Cortex of kidney (tissue), 1 donor: ENCODE measurements at places on chromosomes 7 and 10.

GRCh38 chr10:29921071-29921446 is 138.3 kb downstream of the JCAD start:
- no peak for DNase-seq

DNA sequence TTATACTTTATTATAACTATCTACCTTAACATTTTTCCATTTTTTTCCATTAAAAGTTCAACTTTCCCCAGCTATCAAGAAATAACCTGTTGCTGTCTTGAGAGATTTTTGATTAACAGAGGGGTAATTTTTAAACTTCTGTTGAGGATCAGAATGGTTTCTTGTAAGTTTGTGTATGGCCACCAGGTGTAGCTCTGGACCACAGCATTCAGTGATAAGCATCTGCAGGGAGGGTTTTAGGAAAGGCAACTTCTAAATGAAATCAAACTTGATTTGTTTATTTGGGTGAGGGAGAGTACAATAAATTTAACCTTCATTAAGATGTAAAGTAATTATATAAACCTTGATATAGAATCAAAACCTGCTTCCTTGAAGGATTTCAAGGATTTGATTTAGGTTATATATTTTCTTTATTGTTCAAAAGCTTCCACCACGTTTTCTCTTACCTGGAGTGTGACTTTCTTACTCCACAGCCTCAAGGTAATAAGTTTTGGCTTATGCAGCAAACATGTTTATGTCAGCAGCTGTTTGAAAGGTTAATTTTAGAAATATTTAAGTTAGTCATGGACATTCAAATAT is 153.3 kb downstream of the STK31 start:
- no peak for DNase-seq

DNA sequence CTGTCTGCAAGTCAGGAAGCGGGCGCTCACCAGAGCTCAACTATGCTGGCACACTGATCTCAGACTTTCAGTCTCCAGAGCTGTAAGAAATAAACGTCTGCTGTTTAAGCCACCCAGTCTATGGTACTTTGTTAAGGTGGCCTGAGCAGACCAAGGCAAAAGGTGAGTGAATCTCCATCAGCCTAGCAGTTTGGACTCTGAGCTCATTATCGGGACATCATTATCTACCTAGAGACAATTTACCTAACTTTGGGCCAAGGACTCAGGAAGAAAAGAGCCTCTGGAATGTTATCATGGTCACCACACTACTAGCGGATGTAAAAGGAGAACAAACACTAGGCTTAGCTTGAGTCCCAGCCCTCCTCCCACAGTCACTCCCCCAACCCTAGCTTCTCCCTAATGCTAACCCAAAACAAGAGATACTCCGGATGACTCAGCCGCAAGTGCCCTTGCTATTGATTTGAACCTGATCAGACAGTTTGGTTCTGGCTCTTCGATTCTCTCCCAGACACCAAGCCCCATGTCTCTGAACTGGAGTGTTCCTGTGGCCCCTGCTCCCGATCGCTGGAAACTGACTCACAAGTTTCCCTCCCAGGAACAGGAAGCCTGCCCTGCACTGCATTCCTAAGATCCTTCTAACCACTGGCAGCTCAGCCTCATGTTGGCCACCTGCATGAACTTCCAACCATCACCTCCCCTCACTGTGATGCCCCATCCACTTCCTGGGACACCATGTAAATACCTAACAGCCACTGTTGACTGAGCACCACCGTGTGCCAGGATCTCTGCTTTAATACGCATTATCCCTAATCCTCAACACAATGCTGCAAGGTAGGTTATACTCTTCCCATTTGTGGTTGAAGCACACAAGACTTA is 34.5 kb downstream of the CREB3L2 start:
- DNase-seq = no peak

- DNase-seq = no peak
Observed at GRCh38 chr7:135771961-135772638, 23.5 kb upstream of the FAM180A start.

DNA sequence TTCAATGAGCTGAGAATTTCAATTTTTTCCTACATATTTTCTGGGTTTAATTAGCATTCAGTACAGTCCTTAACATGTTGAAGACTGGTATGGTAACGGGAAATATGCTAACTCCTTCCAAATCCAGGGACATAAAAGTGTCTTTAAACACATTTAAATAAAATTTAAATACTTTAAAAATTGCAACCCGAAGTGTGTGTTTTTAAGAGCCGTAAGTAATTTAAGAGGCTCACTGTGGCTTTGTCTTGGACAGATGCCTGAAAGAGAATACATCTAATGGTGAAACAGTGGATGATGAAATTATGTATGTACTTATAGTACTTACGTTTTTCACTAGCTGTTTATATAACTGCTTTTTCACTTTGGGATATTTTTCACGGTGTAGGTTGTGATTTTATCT is 687.3 kb upstream of the CELF2 start:
- no peak for DNase-seq

DNA sequence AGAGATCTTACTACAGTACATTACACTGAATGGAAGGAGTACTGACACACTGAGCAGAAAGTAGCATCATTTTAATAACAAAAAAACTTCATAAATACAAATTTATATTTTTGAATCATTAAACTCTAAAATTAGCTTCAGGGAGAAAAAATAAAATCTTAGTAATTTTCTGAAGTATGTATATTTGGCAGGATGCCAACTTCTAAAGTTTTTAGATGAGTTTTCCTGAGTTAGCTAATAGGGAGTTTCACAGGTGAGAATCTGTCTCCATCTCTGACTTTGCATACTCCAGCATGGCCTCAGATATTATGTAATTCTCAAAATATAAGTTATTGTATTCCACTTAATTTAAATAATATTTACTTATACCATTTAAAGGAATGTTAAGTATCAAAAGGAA is 673.2 kb upstream of the PCDH15 start:
- no peak for DNase-seq

DNA sequence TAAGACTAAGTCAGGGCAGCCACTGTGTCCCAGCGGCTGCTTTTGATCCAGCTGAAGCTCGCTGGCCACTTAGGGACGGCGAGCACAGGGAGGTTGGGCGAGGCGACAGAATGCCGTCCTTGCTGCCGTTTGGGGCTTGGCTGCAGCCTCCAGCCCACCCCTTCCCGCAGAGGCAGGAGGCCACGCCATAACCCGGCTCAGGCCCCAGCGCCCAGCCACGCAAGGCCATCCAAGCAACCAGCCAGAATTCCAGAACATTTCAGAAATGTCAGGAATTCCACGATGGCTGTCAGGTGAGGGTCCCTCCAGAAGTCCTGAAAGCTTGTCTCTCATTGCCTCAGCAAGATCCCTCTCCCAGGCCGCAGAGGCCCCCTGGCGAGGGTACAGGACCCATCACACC is 479.1 kb upstream of the FOXK1 start:
- no peak for DNase-seq

GRCh38 chr7:5452937-5453540 is 29.4 kb upstream of the TNRC18 start:
- no peak for DNase-seq

- no peak for DNase-seq
Observed at GRCh38 chr7:116540743-116541142, 15.9 kb downstream of the CAV1 start.

GRCh38 chr10:117804470-117805011 is 242.2 kb downstream of the RAB11FIP2 start:
- DNase-seq = no peak

GRCh38 chr10:18949391-18949790 is 99.2 kb upstream of the MALRD1 start:
- no peak for DNase-seq

DNA sequence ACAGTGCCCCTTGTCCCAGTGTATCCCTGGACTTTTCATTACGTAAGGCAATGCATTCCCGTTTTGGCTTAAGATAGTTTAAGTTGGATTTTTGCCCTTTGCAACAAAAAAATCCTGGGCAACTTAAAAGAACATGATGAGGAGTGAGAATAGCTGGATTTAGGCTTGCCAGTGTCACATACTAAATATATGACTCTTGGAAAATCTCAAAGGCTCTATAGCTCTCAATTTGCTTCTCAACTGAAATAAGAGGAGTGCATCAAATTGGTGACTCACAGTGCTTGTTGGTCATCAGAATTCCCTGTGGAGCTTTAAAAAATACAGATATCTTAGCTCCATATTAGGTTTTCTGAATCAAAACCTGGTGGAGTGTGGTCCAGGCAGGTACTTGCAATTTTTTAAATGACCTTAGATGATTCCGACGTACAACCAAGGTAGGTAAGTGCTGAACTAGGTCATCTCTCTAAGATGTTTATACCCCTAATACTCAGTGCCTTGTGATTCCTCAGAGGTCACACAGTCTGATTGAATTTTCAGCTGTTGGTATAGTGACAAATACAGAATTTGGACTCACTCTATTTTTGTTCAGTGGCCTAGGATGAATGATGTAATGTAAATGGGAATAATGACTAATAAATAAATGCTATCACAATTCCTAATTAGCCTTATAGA is 33.9 kb upstream of the ORC5 start:
- no peak for DNase-seq

GRCh38 chr7:100099452-100099851 is 1.7 kb downstream of the MCM7 start:
- DNase-seq = no peak

- no peak for DNase-seq
Observed at GRCh38 chr7:47355684-47356083, 226.2 kb downstream of the TNS3 start.

DNA sequence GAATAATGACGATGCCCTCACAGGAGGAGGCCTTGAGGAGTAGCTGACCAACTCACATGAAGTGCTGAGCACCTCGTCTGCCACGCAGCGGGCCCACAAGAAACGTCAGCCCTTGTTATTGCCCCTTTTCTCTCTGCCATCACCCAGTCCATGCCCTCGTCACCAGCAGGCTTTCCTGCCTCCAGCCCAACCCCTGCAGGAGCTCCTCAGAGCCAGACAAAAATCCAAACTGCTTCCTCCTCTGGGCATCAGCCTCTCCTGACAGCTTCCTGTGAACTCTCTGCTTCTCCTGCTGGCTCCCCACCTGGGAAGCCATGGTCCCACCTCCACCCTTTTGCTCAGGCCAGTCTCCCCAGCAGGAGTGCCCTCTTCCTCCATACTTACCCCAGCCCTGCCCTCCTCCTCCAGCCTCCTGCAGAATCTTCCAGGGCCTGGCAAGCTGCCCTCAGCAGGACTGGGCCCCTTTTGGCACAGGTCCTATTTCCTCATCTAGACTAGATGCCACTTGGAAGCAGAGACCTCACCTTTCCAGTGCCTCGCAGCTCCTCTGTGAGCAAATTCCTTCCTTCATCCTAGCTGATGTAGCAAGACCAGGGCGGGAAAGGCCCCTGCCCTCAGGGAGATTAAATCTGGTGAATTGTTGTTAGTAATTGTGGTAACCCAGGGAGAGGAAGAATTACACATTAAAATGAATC is 115.1 kb downstream of the C10orf105 start:
- no peak for DNase-seq

DNA sequence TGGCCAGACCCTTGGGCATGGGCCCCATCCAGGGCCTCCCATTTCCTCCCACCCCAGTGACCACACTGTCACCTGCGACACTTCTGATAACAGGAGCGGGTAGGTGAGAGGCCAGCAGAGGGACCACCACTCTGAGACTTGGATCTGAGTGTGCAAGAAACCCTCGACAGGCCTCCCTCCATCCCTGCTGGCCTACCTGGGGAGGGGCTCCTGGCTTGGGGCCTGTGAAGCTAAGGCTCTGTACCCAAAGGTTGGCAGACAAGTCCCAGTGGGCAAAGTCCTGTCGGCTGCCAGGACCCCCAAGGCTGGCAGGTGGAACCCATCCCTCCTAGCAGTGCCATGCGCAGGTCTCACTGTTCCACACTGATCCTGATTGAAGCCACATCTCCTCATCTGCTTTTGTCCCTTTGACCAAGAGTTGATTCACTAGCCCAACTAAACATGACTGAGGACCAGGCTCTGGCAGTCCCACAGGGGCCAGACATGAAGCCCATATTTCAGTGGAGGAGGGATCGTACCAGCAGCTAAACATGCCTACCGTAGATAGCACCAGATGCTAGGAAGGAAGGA is 1.2 kb upstream of the PGAM2 start:
- no peak for DNase-seq

DNA sequence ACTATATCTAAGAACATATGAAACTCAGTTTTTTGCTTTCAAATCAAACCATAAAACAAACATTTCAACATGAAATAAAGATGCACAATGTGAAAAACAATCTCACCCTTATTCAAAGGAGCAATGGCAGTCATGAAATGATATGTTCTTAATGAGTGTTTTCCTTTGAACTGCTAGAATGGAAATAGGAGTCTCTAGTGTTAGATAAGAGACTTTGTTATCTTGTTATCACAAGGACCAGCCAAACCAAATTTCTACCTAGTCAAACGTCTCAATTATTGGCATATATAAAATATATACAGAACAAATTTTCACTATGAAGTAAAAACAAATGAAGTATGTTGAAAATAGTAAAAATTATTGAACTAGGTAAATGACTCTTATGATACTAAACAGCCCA is 1.2 kb downstream of the VPS41 start:
- no peak for DNase-seq

GRCh38 chr7:86931439-86931838 is 128.0 kb downstream of the ELAPOR2 start:
- no peak for DNase-seq

GRCh38 chr10:88702848-88703597 is 3.0 kb upstream of the LIPK start:
- no peak for DNase-seq

- no peak for DNase-seq
Observed at GRCh38 chr7:22865602-22865960, 42.9 kb upstream of the TOMM7 start.

GRCh38 chr7:151060416-151061212 is 1.2 kb downstream of the SLC4A2 start:
- no peak for DNase-seq

GRCh38 chr10:21145751-21146435 is 248.8 kb upstream of the NEBL start:
- DNase-seq = no peak

- DNase-seq = no peak
Observed at GRCh38 chr7:98598846-98599615, 18.1 kb upstream of the NPTX2 start.

DNA sequence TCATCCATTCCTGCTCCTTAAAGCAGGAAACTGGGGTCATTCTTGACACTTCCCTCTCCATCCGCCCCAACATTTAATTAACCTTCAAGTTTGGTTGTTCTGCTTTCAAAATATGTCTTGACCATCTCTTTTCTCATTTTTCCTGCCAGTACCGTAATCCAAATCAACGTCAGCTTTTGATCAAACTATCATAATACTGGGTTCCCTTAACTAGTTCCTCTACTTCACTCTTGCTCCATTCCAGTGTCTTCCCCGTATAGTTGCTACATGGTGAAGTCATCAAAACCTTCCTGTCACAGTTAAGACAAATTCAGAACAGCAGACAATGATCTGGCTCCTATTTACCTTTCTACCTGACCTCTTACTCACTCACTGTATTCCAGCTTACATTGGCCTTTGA is 6.6 kb upstream of the KLF14 start:
- DNase-seq = no peak
